GM04503 (cell line): ENCODE measurements at places on chromosomes 3 and 15.

DNA sequence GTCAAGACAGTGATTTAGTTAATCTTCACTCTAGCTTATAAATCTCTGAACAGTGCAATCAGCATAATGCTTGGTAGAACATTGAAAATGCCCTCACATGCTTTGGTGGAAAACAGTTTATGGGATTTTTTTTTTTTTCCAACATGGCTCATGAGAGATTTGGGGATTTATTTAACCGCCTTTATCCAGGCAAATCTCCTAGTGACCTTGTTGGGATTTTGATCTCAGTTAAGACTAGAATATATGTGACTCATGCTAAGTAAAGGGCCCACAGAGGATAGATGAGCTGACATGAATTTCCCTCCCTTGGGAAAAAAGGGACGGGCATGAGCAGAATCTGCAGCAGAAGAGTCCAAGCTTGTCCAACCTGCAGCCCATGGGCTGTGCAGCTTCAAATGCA is 18.7 kb downstream of the LRTM1 start:
- DNase-seq: no peak

- no peak for DNase-seq
Measured at GRCh38 chr3:155420881-155421486, 127.5 kb upstream of the STRIT1 start.

- no peak for DNase-seq
Measured at GRCh38 chr15:89776274-89777072, at the start of gene MESP2. Gene MESP2 (plus strand): TSS chr15:89776332. CDS start chr15:89776358, 26 bp downstream.

DNA sequence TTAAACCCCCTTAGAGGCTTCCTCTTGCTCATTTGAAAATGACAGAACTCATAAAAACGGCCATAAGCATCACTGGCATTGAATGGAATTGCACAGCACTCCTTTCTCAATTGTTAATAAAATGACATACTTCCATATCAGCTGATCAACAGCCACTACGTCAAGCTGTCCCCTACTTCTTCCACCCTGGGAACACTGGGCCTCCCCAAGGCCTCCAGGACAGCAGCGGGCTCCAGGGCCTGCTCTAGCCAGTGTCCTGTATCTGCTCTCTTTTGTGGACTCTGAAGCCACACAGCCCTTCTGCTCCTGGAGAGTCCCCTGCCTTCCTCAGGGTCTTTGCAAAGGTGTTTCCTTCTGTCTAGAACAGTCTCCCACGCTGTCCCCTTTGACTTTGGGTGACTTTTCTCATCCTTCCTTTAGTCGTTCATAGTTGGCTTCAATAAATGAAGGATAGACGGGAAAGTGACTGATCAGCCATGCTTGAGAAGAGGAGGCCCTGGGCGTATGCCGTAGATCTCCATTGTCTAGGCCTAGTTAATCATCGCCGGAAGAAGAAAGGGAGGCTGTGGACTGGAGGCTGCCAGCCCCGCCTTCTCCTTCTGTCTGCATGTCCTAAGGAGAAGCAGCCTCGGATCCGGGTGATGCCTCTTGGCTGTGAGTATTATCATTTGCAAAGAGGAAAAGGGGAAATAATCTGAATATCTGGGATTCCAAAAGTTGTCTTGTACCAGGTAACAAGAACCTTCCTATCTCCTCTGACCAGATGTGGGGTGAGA is 4.7 kb upstream of the THSD4 start:
- DNase-seq: no peak

DNA sequence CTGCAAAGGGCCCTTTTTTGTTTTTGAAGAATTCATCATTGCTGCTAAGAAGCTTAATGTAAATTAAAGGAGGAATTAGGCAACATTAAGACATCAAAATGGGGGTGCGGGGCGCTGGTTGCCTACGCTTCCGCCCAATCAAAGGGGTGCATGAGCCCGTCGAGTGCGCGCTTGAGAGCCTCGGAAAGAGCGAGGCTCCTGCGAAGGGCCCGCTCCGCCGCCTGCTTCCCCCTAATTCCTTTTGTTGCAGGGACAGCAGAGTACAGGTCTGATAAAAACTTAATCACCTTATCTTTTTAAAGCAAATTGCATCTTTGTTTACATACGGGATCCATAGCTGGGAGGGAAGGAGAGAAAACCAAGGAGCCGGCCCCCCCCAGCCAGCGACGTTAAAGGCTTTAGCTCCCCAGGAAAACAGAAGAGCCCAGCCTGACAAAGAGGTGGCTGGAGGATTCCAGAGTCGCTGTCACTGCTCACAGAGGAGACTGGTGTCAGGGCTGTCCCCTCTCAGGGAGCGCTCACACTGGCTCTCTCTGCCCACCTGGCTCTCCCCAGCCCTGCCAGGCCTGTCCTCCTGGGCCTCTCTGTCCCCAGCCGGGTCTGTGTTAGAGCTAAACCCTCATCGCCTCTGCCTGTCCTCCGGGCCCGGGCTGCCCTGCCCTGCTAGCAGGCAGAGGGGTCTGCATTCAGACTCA is 67.3 kb downstream of the DNAJB8 start:
- DNase-seq: no peak

DNA sequence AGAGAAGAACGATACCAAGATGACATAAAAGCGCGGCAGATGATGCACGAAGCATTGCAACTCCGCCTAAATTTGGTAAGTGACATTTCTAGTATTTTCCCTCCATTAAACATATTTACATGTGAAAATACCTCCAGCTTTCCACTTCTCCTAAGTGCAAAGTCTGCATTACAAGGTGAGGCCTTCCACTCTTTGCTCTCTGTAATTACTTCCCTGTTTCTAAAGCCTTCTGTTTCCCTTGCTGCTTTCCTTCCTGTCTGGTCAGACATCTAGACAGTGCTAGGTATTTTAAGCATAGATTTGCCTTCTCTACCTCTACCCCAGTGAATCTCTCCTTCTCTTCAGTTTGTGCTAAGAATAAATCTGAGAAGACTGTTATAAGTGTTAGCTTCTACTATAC is 1.9 kb downstream of the P2RY12 start:
- DNase-seq: no peak

DNA sequence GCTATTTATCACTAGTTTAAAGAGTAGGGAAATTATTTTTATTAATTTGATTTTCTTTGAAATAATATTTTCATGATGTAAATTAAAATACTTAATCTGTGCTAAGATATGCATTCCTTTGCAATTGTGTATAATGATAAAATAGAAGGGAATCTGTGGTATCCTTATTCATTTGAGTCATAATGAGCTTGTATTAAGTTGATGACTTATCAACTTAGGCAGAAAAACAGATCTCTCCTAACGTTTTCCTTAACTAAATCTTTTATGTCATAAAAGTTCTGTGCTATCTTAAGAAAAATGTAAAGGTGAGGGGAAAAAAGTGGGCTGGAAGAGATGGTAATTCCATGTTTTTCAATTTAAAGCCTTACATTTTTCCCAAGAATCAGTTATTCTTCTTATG is 1.9 kb downstream of the FGF7 start:
- DNase-seq: no peak

DNA sequence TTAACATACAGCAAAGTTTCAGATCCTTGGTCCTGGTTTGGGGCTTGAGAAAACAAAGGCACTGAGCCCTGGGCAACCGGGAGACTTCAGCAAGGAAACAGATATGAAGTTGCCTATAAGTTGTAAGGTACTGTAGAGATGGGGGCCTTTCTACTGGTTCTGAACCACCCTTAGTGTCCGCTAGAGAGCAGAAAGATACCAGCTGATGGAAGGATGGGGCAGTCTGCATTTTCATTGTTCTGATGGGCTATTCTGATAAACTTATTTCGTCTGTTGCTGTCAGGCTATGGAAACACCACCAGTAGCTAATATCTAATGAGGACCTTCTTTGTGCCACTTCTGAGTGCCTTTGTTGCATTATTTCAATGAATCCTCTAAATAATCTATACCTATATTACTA is 38.7 kb downstream of the FGD5 start:
- DNase-seq: no peak

- DNase-seq: peak; percentile 75
Measured at GRCh38 chr15:45454814-45455213, 67.7 kb downstream of the SLC30A4 start.

- peak; percentile 50 for DNase-seq
Measured at GRCh38 chr3:149507491-149508324, 33.2 kb downstream of the TM4SF4 start.

DNA sequence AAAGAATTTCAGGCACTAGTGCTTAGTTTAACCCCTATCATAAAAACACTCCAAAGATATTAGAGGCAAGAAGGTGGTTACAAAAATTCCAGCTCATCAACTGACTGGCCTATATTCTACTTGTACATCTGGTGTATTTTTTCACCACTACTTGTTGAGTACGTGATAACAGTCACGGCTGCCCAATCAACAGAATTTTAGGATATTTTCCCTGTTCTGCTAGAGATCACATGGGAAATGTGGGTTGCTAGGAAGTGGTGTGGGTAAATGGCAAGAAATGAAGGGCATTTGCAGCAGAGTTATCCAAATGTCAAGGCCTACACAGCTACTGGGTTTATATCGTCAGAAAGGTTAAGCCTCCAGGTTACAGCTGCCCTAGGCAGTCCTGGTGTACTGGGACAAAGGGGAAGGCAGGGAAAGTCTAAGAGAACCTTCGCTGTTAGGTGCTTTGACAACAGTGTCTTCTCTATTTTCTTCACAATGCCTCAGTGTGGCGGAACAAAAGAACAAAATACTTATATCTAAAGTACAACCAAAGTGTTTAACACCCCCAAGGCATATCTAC is 81.9 kb downstream of the FMN1 start:
- no peak for DNase-seq

DNA sequence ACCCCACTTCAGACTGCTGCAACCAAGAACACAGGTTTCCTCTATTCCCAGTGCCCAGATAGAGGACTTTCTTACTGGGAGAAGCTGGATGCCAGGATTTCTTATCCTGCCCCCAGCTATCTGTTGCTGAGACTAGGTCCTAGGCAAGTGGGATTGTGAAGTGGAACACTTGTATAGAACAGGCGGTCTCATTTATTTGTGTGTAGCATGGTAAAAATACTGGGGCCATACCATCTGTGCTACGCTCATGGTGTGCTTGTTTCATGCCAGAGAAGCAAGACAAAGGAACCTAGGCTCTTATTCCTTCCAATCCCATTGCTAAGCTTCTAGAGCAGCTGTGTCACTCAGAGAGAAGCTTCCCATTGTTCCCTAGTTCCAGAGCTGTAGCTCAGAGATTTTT is 191.5 kb upstream of the EPHA6 start:
- no peak for DNase-seq

DNA sequence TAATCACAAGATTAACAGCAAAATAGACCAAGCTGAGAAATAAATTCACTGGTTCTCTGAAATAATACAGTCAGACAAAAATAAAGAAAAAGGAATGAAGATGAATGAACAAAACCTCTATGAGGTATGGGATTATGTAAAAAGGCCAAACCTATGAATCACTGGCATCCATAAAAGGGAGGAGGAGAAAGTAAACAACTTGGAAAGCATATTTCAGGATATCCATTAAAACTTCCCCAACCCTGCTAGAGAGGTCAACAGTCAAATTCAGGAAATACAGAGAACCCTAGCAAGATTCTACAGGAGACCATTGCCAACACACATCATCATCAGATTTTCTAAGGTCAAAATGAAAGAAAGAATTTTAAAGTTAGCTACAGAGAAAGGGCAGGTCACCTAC is 649.7 kb upstream of the CBLB start:
- peak; percentile 42 for DNase-seq
